Activated T-helper 2 cell treated with anti-CD3 and anti-CD28 coated beads, Interferon-gamma antibody, Interleukin-2, Interleukin-4, amounts not matched to agents 10 μg/mL and 5 μg/mL and 100 μg/mL, durations not matched to agents 14 hours and 24 hours and 36 hours (primary cell): ENCODE measurements at places on chromosomes 1 and 21.

DNA sequence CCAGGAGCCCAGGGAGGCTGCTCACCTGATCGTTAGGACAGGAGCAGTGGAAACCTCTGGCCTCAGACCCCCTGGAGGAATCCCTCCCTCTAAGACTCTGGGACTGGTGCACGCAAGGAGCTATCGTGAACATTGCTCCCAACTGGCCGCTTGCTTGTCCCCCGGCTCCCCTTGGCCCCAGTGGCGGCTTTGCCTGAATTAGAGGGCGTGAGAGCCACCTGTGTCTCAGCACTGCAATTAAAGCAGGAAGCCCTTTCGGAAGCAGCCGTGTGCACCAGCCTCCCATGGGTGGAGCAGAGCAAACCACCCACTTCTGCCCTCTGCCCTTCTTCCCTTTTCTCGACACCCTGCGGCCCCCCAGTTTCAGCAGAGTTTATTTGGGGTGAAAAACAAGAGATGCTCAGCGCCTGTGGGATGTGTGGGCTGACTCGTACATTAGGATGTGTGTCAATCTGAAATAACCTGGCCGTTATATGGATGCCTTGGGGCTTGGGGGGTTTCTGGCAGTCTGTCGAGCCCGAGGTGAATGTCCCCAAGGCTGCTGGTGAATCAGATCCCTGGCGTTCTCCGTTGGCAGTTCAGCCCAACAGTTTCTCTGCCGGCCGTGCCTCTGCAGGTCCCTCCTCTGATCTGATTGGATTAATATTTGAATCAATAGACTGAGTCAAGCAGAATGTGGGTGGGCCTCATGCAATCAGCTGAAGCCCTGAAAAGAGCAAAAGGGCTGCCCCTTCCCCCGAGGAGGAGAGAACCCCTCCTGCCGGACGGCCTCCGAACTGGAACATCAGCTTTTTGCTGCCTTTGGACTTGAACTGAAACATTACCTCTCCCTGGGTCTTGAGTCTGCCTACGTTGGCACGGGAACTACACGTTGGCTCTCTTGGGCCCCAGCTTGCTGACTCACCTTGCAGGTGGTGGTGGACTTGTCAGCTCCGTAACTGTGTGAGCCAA lies 7.3 kb upstream of the UMODL1 start:
- peak; percentile 34 for DNase-seq

- DNase-seq: no peak
Observed at GRCh38 chr1:37602750-37603694, 7.3 kb upstream of the GNL2 start.

DNA sequence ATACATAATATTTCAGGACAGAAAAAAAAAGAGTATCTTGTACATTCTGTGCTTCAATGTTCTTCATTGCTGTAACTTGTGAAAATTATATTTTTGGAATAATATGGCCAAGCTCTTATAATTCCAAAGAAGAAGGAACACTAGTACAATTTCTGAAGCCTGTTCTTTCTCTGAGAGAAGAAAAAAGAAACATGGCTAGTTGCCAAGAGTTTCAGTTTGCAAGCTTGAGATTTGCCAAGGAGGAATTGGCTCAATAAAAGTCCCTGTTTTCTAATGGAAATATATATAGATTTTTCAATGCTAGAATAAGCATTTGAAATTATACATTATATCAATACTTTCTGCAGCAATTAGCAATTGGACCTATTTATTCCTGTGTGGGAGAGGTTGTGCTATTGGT lies 285.2 kb upstream of the NEGR1 start:
- no peak for DNase-seq

- DNase-seq: no peak
Observed at GRCh38 chr21:45163413-45164123, 89.2 kb downstream of the ADARB1 start.

- no peak for DNase-seq
Observed at GRCh38 chr1:197976368-197976767, 59.2 kb downstream of the LHX9 start.

DNA sequence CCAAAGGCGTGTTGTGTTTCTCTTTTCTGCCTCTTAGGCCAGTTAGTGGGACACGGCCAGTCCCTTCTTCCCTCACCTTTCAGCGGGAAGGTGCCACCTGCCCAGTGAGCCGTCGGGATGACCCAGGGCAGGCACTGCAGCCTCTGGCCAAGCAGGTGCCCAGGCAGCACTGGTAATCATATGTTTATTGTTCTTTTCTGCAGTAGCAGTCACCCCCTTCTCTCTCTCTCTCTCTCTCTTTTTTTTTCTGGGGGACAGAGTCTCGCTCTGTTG lies 38.2 kb downstream of the CRYAA start:
- no peak for DNase-seq

DNA sequence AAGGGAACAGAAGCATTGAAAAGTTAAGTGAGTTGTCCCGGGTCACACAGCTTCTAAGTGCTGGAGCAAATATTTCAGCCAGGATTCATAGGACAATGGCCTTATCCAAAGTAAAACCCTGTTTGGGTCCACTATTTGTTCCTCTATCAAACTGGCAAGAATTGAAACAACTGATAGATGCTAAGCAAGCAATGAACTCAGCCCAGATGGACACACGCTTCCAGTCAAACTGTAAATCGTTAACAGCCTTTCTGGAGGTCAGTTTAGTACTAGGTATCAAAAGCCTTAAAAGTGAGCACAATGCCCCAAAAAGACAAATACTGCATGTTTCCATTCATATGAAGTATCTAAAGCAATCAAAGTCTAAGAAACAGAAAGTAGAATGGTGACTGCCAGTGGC lies 779 bp upstream of the SVBP start:
- DNase-seq: no peak

DNA sequence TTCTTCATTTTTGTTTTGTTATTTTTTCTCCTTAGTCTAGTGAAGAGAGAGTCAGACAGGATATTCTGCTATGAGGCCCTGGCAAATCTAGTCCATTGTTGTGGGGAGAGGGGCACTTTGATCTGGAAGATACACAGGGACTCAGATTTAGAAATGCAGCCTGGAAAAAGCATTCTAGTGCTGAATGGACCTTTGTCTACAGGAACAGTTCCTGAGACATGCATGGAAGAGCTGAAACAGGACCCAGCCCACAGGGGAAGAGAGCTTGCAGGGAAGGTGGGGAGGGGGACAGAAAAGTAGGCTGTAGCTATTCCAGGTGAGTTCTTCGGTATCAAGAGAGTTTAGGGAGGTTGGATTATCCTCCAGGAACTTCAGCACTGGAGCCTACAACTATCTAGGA lies 98.5 kb downstream of the AKT3 start:
- DNase-seq: no peak

GRCh38 chr21:34362136-34362444 lies 1.7 kb upstream of the KCNE2 start:
- DNase-seq: no peak

- DNase-seq: no peak
Observed at GRCh38 chr1:66723985-66724384, 28.3 kb upstream of the DYNLT5 start.

GRCh38 chr21:45162809-45163208 lies 88.4 kb downstream of the ADARB1 start:
- no peak for DNase-seq

DNA sequence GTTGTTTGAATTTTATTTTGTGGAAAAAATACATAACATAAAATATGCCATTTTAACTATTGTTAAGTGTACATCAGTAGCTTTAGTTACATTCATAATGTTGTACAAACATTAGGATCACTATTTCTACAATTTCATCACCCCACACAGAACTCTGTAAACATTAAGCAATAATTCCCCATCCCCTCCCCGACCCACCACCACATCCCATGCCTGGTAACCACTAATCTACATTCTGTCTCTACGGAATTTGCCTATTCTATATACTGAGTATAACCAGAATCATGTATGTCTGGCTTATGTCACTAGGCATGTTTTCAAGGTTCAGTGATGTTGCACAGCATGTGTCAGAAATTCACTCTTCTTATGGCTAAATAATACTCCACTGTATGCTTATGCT lies 47.7 kb downstream of the CDC42BPA start:
- no peak for DNase-seq
